ENCODE measurements at places on chromosomes 4 and X. TPM values are rescaled to one million over a fixed set of nuclear protein-coding genes. Genes with fewer than 3 reads are reported as not detected.

DNA sequence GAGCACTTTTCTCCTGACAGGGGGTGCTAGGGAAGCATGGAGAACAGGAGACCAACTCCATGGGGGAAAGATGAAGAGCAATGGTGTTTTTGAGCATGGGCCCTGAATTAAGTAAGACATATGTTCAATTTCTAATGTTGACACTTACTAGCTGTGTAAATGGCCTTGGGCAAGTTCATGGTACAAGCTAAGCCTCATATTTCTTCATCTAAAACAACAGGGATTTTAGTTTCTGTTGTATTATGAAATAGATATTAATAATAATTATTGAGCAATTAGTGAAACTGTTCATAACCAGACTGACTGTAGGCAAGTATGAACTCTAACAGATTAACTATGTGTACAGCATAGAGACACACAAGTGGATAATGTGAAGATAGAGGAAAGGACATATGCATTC lies 515.0 kb upstream of the FAT1 start:
- no peak for DNase-seq

DNA sequence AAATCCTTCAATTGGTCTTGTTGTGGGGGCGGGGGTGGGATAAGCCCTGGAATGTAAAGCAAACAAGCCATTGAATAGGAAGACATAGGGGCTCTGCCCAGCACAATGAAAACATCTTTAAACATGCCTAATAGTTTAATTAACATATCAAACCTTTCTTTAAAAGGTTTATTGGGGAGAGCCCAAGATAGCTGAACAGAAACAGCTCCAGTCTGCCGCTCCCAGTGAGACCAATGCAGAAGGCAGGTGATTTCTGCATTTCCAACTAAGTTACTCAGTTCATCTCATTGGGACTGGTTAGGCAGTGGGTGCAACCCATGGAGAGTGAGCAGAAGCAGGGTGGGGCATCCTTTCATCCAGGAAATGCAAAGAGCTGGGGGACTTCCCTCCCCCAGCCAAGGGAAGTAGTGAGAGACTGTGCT lies 327.2 kb upstream of the CNKSR2 start:
- DNase-seq: no peak

CPZ gene
- 5.1 TPM for polyA plus RNA-seq

KDR gene
- polyA plus RNA-seq: 54.8 TPM

GRCh38 chr4:74175379-74175778 lies 17.5 kb downstream of the MTHFD2L start:
- no peak for DNase-seq

GRCh38 chrX:129875669-129876068 lies 30.3 kb upstream of the UTP14A start:
- DNase-seq: no peak

- no peak for DNase-seq
Measured at GRCh38 chr4:38306482-38307071, 346.4 kb downstream of the PTTG2 start.

MMRN1 gene
- polyA plus RNA-seq: 5.4 TPM

MAGEH1 gene
- 39.1 TPM for polyA plus RNA-seq

DNA sequence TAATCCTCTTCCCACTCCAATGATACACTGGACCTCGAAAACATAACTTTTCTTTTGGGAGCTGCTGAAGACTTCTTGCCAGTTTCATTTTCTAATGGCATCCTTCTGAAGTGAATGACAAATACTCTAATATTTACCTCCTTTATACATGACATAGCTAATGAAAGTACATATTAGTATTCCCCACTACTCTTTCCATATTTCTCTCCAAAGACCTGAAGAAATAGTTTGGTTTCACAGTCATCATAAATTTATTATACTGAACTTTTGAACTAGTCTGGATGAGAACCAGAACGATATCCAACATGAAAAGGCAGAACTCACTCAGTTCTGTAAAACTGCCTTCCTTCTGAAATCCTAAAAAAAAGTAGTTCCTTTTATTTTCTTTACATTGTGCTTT lies 139.1 kb downstream of the GPC3 start:
- DNase-seq: peak; percentile 47

DNA sequence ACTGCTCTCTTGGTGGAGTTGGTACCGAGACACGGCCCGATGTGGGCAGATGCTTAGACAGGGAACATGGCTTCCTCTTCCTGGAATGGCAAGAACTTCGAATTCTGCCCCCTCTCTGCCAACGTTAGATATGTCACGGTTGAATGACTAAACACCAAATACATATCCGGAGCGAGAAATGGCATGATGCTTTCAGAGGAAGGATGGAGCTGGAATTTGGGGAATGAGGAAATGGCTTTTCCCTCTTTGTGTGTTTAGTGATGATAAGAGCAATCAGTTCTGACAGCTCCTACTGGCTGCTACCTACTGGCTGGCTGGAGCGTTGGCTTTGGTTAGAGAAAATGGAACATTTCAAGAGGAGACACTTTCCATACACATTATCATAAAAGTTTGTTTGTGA lies 140.0 kb downstream of the DHRSX start:
- no peak for DNase-seq

DNA sequence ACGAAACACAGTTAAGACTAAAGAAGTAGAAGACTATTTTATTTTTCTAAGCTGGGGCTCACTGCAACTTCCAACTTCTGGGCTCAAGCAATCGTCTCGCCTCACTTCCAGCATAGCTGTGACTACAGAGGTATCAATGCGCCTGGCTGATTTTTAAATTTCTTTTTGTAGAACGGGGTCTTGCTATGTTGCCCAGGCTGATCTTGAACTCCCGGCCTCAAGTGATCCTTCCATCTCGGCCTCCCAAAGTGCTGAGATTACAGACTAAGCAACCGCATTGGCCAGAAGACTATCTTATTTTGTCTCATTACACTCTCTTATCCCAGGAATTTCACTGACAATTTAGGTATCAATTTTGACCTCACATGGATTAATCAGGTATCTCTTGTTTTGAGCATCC lies 1.2 kb downstream of the LAMTOR3 start:
- DNase-seq: no peak

GRCh38 chr4:153722036-153722435 lies 37.8 kb downstream of the RNF175 start:
- DNase-seq: no peak

DNA sequence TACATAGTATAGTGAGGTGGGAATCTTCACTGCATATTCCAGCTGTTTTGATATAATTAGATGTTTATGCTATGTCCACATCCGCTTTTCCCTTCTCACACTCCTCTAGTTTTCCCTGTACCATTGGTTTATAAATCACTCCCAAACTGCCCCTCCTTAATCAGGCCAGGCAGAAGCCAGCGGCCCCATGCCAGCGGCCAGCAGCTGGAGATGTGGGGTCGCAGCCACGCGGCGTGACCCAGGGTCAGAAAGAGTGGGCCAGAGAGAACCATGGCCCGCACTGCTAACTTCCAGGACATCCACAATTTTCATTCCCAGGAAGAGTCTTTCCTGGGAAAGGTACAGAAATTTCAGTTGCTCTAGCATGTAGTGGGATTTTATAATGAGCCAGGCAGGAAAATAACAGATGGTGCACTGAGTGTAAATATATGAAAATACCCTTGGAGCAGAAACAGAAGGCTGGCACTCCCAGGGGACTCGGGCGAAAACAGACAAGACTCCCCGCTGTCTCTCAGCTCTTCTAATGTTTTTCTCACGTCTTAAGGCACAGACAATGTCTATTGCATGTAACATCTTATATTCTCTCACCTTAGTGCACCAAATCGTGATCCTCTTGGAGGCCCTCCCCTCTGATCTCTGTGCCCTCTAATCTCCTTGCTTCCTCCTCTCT lies 145.9 kb upstream of the ZFP42 start:
- DNase-seq: no peak

GRCh38 chrX:119292445-119292844 lies 56.4 kb downstream of the PGRMC1 start:
- no peak for DNase-seq

ERAS gene
- polyA plus RNA-seq: not detected

TREX2 gene
- polyA plus RNA-seq: 0.37 TPM

DNA sequence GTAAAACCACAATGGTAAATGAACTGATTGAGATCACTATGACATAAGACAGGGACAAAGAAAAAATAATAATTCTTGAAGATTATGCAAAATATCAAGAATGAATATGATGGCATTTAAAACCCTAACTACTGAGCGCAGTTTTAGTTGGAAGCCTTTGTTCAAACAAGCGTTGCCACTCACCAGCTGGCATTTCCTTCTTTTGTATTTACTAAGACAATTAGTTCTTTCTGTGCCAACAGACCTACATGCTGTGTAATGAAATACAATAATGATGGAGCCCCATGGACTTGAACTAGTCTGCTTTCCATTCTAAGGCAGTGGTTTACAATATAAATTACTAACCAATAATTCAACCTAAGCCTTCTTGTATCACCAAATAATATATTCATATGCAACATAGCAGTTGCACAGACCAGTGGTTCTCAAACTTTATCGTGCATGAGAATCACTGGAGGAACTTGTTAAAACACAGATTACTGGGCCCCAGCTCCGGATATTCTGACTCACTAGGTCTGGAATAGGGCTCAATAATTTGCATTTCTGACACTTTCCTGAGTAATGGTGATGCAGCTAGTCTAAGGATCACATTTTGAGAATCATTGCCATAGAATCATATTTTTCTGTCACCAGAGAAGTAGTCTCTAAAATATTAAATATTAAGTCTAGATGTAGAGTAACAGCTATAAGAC lies 196.4 kb upstream of the MAGEB18 start:
- DNase-seq: no peak

DNA sequence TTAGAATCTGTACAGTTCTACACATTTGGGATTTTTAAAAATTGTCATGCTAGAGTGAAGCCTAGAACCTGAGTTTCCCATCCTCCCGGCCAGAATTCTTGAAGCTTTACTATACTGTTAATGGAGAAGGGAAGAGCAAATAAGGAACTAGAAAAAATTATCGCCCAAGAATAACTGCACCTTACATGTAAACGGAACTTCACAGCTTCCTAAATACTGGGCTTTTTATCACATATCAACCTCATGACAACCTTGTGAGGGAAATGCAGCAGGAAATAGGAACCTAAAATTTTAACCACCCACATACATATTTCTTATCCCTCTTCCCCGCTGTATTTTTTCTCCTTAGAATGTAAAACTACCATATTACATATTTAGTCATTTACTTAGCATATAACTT lies 19.3 kb downstream of the ARHGEF9 start:
- DNase-seq: no peak

DNA sequence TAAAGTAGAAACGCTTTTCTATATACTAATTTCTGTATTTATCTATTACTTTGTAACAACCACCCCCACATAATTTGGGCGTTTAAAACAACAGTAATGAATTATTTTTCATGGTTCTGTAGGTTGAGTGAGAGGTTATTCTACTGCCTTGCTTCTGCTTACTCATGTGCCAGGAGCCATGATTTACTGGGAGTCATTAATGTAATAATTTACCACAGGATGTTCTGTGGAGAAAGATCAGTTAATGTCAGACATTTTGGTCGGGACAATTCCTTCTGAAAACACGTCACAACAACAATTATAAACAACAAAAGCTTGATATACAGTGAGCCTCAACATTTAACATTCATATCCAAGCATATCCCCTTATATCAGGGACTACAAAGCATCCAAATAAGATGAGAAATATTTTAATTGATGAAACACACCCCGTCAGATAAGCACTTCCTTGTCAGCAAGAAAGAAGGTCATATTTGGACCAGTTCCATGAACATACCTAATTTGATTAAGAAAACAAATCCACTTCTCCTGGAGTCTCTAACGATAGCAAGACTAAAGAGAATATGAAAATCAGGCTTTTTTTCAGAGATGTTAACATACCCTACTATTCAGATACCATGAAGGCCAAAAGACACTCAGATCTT lies 238.5 kb downstream of the PRDM5 start:
- no peak for DNase-seq

GRCh38 chr4:185235843-185236503 lies 26.6 kb downstream of the SNX25 start:
- no peak for DNase-seq

OTUD5 gene
- 31.5 TPM for polyA plus RNA-seq

- DNase-seq: no peak
Measured at GRCh38 chr4:175273995-175274753, 356.0 kb downstream of the ADAM29 start.

DNA sequence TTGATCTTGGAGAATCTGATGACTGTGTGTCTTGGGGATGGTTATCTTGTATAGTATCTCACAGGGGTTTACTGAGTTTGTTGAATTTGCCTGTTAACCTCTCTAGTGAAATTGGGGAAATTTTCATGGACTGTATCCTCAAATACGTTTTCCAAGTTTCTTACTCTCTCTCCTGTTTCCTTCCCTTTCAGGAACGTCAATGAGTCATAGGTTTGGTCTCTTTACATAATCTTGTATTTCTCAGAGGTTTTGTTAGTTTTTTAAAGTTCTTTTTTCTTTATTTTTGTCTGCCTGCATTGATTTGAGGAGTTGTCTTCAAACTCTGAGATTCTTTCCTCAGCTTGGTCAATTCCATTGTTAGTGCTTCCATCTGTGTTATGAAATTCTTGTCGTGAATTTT lies 227.7 kb upstream of the GPRIN3 start:
- DNase-seq: no peak

- DNase-seq: no peak
Measured at GRCh38 chrX:20663336-20663735, 396.6 kb upstream of the RPS6KA3 start.

- no peak for DNase-seq
Measured at GRCh38 chrX:64536736-64537135, 141.5 kb upstream of the MTMR8 start.

DNA sequence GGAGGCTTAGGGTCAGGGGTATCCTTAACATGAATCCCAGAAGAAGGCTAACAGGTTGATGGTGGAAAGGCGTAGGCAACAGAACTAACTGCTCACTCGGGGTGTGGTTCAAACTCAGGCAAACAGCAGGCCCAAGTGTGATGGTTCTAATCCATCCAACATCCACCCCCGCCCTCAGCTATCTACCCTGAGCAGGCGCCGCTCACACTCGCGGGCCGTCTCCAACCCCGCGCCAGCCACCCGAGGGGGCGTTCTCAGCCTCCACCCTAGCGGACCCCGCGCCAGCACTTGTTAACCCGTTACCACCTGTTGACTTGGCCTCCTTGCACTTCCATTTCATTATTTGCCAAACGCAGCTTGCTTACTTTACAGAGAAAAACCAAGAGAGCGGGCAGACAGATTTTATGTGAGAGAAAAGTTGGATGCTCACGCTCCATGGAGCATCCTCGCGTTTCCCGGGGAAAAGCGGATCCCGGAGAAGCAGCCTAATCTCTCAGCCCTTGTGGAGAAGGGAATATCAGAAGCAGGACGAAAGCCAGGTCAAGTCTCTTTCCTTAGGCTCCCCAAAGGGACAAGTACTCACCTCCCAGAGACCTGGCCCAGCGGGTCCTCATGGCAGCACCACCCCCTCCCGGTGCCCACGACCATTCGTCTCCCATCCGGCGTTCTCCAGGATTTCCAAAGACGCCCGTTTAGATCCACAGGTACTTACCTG lies 773 bp downstream of the SNCA start:
- DNase-seq: peak; percentile 41

Measured in muscle of back (tissue), 13 donors.